ENCODE measurements at places on chromosomes 2 and 18.

- no peak for DNase-seq
Observed at GRCh38 chr2:216406826-216407225, 5.5 kb upstream of the SMARCAL1 start.

DNA sequence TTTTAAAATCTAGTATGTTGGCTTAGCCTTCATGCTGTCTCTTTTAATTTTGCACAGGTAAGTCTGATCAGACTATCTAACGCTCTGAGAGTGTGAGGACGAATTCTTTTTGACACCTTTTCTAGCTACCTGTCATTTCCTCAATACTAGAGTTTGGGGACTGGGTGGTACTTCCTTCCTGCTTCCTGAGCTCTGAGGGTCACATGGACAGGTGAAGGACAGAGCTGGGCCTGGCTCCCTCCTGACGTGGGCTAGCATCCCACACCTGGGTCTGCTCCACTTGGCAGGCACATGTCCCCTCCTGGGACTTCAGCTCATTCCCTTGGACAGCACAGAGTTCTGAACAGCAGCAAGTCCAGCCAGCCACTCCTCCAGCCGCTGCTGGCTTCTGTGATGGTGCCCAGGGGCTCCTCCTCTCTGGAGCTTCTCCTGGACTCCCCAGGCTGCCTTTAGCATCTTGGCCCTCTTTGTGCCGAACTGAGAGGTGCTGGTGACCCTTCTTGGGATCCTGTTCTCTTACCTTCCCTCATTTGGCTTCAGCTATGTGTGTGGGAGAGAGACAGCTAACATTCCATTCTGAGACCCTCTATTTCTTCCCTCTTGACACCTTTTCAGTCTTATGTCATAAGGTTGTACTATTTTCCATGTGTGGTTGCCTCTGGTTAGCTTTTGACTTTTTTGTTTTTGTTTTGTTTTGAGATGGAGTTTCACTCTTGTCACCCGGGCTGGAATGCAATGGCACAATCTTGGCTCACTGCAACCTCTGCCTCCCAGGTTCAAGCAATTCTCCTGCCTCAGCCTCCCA lies 106.9 kb downstream of the B3GNT2 start:
- DNase-seq: no peak

DNA sequence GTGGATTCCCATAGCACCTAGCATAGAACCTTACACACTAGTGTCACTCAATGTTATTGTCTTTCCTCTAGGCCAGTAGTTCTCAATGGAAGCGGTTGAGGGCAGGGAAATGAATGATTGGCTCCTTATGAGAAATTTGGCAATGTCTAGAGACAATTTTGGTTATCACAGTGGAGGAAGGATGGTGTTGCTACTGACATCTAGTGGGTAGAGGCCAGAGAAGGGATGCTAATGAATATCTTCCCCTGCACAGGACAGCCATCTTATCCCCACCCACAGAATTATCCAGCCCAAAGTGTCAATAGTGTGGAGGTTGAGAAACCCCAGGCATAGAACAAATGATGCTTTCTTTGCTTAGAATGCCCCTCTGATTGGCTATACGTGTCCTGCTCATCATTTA lies 15.8 kb downstream of the C18orf63 start:
- no peak for DNase-seq

- DNase-seq: no peak
Observed at GRCh38 chr2:39422700-39423099, 14.4 kb downstream of the MAP4K3 start.

GRCh38 chr2:46870051-46870839 lies 45.4 kb downstream of the MCFD2 start:
- DNase-seq: no peak

- DNase-seq: no peak
Observed at GRCh38 chr2:5969303-5969702, 277.1 kb downstream of the SOX11 start.

DNA sequence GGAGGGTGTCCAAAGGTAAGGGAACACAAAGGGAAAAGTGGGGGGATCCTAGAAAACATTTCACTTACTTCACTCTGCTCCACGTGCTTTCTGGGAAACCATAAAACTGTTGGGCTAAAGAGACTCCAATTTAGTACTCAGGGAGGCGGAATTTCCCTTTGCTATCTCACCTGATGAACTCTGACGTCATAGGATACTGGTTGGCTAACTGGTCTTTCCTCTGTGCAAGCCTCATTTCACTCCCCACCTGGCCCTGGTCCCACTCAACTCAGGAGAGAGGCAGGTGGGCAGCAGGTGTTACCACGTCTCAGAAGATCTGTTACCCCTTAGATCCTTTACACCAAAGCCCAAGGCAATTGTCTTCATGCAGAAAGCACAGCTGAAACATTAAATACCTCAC lies 51.8 kb upstream of the PMAIP1 start:
- DNase-seq: no peak

All from stimulated activated CD4-positive, alpha-beta T cell treated with anti-CD3 and anti-CD28 coated beads, Interleukin-15, amount 100 ng/mL, for 48 hours (primary cell).